Activated CD8-positive, alpha-beta memory T cell treated with anti-CD3 and anti-CD28 coated beads, Interleukin-2, amount 50 U/mL, for 48 hours (primary cell): ENCODE measurements at places on chromosomes 16 and 17.

DNA sequence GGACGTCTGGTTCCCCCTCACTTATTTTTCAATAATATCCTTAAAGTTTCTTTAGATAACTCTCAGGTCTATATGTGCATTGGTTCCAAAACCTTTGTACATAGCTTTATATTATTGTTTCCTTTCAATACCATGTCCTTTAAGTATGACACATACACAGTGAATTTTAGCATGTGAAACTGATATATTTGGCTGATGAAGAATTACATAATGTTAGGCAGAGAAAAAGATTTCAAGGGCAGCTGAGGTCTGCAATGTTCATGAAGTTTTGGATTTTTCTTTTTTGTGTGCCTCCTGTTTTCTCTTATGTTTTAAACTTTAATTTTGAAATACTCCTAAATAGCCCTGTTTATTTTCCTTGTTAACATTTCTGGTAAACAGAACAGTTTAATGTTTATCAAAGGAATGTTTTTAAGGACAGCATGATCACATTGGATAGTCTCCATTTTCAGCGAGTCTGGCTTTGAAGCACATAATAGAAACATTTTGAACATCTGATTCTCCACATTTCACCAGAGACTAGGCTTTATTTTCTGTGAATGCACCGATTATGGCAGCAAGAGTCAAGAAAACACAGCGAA lies 32.9 kb upstream of the FBXO47 start:
- no peak for DNase-seq

- peak; percentile 91 for DNase-seq
These were observed 2.6 kb upstream of the GRIN2C start for GRCh38 chr17:74862108-74862901.

DNA sequence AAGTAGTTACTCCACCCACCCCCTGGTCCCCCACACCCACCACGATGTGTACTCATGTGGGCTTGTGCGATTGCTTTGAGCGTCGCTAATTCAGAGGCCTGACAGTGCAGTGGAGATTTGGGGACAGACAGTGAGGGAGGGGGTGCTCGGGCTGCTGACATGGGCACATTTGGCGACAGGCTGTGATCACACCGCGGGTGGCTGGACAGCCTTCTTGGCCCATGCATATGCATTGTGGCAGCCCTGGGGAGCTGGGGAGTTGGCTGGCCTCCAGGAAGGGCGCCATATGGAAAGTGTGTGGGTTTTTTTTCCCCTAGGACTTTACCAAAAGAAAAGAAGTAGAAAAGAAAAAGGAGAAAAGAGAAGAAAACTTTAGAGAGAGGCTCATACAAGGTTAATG lies 275.5 kb upstream of the N4BP1 start:
- no peak for DNase-seq

- no peak for DNase-seq
These were observed 139.5 kb downstream of the PRKCB start for GRCh38 chr16:23975293-23975692.

DNA sequence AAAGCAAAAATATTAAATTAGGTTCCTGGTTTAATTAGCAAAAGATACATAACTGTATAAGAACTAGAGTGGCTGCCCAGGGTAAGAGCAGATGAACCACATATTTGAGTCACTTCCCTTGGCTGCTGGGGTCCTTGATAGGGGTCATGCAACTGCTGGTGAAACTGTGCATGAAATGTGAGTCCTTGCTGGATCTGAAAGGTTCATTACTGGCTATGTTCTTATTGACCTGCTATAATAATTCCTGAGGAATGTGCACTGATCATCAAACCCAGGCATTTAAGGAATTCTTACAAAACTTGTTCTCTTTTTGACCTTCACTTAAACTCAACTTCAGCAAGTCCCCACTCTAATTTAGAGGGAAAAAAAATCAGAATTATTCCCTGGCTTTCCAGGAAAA lies 183.4 kb downstream of the ZNF18 start:
- no peak for DNase-seq

- DNase-seq = no peak
These were observed 174.9 kb upstream of the KCNJ16 start for GRCh38 chr17:69900101-69900500.

GRCh38 chr16:57316390-57317017 lies 32.0 kb upstream of the PLLP start:
- DNase-seq = peak; percentile 29

GRCh38 chr16:88650749-88651275 lies at the start of gene CYBA:
CYBA (minus strand) TSS chr16:88651053; CDS start chr16:88651013, 40 bp downstream.
- peak; percentile 92 for DNase-seq

DNA sequence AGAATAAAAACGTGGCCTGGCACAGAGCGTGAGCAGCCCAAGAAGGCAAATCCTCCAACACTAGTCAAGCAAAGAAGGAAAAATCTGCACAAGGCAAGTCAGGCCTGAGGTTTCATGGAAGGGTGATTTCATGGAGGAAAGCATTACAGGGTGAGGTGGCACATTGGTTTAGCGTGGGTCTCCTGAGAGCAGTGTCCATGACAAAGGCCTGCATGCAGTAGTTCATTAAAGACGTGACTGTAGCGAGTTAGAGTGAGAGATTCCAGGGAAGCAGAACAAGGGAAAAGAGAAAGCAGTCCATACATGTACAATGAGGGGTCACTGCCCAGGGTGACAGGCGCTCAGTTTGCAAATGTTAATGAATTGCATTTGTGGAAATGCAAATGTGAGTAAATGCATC lies 285.0 kb upstream of the ERCC4 start:
- DNase-seq = no peak

DNA sequence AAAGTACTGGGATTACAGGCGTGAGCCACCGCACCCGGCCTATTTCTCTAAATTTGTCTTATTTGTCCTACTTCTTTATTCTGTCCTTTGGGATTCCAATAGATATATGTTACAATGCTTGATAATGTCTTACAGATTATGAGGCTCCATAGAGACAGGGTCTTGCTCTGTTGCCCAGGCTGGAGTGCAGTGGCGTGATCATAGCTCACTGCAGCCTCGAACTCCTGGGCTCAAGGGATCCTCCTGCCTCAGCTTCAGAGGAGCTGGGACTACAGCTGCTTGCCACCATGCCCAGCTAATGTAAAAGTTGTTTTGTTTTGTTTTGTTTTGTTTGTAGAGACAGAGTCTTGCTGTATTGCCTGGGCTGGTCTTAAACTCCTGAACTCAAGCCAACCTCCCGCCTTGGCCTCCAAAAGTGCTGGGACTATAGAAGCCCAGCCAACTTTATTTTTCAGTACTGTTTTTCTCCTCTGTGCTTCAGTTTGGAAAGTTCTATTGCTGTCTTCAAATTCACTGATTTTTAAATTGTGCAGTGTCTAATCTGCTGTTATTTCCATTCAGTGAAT lies 10.3 kb downstream of the ANKRD13B start:
- no peak for DNase-seq

DNA sequence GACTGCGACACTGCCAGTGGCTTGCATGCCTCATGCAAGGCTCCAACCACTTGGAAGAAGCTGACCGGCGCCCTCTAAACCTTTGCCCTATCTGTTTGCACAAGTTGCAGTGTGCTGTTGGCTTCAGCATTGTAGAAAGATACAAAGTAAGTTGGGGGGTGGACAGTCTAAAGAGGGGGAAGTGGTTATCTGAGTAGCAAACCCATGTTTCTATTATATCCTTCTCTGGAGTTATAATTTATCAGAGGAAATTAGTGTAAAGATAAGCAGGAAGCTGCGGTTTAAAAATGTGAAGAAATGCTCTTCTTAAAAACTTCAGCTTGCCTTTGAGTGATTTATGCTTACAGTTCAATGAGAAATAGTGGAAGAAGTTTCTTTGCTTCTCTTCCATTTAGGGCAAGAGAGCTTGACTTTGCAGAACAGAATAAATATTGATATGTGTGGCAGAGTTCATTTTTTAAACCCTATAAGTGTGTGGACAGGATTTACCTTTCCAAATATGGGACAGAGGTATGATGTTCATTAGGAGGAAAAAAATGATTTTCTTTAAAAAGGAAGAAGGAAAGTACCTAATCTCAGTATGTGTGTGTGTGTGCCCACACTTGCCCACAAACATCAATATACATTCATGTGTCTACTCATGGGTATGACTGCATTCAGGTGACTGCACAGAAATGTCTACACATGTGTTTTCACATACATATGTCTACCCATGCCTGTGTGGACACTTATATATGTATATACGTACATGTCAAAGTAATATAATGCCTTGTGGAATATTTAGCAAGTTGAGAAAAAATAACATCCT lies 8.1 kb downstream of the AMZ2 start:
- no peak for DNase-seq

GRCh38 chr17:8277317-8277716 lies 11.2 kb upstream of the RANGRF start:
- DNase-seq = no peak

DNA sequence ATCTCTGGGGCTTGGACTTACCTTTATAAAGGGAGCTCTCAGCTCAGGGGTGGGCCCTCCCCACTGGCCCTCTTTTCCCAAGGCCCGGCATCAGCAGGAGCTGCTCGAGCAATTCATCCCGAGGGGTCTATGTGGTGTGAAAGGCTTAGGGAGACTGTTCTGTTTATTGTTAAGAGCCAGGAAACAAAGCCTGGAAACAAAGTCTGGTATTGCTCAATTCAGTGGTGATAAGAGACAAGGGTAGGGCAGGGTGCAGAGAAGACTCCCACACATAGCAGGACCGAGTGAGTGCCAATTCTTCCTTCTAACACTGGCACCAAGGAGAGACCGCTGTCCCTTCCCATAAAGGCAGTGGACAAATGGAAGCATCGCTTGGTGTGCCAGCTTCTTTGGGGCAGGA lies 750.7 kb downstream of the KCNJ18 start:
- DNase-seq = no peak

GRCh38 chr16:85029981-85030401 lies 2.4 kb downstream of the KIAA0513 start:
- DNase-seq = no peak
